ENCODE measurements at places on chromosomes 7 and 10.

GRCh38 chr10:50232261-50232639, 19.1 kb downstream of the ASAH2 start:
- no peak for DNase-seq

- DNase-seq: peak; percentile 46
Measured at GRCh38 chr10:78619896-78620295, 448.9 kb upstream of the ZMIZ1 start.

GRCh38 chr7:105578496-105578895, 2.8 kb downstream of the EFCAB10 start:
- DNase-seq: no peak

DNA sequence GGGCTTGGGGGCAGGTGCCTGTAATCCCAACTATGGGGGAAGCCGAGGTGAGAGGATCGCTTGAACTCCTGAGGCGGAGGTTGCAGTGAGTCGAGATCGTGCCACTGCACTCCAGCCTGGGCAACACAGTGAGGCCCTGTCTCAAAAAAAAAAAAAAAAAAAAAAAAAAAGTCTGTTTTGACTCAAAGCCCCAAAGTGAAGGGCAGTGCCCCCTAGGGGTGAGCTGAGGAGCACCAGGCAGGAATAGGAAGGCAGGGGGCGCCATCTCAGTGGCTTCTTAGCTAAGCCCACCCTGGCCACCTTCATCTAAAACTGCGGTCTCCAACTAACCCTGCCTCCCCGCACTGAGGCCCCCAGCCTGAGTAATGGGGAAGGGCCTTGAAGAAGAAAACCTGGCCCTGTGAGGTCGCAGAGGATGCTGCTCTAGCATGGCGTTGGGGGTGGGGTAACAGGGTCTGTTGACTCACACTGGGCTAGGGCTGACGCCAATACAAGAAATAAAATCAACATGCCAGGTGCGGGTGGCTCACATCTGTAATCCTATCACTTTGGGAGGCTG, 9.8 kb downstream of the PODXL start:
- peak; percentile 31 for DNase-seq

- peak; percentile 38 for DNase-seq
Measured at GRCh38 chr7:16989811-16990413, 108.1 kb upstream of the AGR3 start.

DNA sequence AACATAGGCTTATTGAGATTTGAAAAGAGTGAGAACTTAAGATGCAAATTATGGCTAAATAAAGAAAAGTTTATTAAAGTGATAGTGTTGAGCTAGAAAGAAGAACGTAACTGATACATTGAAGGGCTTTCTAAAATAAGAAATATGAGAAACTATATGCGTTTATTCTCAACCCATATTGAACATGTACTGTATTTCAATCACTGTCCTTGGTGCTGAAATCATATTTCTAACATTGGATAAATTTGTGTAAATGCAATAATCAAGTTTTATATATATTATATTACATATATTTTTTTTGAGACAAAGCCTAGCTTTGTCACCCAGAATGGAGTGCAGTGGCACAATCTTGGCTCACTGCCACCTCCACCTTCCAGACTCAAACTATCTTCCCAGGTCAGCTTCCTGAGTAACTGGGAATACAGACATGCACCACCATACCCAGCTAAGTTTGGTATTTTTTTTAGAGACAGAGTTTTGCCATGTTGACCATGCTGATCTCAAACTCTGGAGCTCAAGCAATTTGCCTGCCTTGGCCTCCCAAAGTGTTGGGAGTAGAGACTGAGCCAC, 1065.8 kb downstream of the REEP3 start:
- DNase-seq: no peak

DNA sequence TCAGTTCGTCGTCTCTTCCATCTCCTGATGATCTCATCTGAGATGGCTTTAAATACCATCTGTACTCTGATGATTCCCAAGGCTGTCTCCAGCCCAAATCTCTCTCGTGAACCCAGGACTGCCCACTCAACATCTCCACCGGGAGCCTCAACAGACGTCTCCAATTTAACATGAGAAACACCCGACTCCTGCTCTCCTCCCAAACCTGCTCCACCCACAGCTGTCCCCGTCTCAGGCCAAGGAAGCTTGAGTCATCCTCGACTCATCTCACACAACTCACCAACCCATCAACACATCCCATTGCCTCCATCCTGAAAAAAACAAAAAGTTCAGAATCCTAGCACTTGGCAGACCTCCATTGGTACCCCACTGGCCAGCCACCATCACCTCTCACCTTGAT, 29.7 kb upstream of the CALN1 start:
- DNase-seq: no peak
